ENCODE measurements at places on chromosomes 1 and 21. TPM values are rescaled to one million over a fixed set of nuclear protein-coding genes. Genes with fewer than 3 reads are reported as not detected.

The MRPS6 gene
- 33.1 TPM for total RNA-seq

The OVAAL gene
- total RNA-seq, result not detected

The CD2 gene
- total RNA-seq, result 1.1 TPM

The SLC5A3 gene
- total RNA-seq, result 19.9 TPM

The SMCP gene
- total RNA-seq, result not detected

The KRTAP13-2 gene
- not detected for total RNA-seq

The CYP4A22 gene
- total RNA-seq, result not detected

The LENEP gene
- total RNA-seq, result not detected

The KRTAP7-1 gene
- total RNA-seq, result not detected

Data from gastroesophageal sphincter (tissue), 4 donors.